Stimulated activated memory B cell treated with anti-CD40 and anti-IgM and Interleukin-4, amounts not matched to agents 10 μg/mL and 1 μg/mL and 100 μg/mL, for 72 hours (primary cell): ENCODE measurements at places on chromosomes 1 and 21.
A peak's percentile ranks its signal among the peaks of the same experiment; 100 is the strongest.

GRCh38 chr1:108327534-108328466, 83.9 kb upstream of the NBPF4 start:
- no peak overlapping the region for H3K4me3 ChIP-seq
- peaks cover 21% of the 10 kb centered on the region for H3K27me3 ChIP-seq
- ATAC-seq = no peak
- no peak overlapping the region for H3K27ac ChIP-seq
- no peaks in the 10 kb centered on the region for H3K4me1 ChIP-seq

- peaks cover 12% of the 10 kb centered on the region for H3K36me3 ChIP-seq
- no peaks in the 10 kb centered on the region for H3K4me1 ChIP-seq
- H3K4me3 ChIP-seq = no peak overlapping the region
- H3K27me3 ChIP-seq = no peaks in the 10 kb centered on the region
- no peak overlapping the region for H3K27ac ChIP-seq
Observed at GRCh38 chr1:217534566-217534965, 96.3 kb downstream of the GPATCH2 start.

DNA sequence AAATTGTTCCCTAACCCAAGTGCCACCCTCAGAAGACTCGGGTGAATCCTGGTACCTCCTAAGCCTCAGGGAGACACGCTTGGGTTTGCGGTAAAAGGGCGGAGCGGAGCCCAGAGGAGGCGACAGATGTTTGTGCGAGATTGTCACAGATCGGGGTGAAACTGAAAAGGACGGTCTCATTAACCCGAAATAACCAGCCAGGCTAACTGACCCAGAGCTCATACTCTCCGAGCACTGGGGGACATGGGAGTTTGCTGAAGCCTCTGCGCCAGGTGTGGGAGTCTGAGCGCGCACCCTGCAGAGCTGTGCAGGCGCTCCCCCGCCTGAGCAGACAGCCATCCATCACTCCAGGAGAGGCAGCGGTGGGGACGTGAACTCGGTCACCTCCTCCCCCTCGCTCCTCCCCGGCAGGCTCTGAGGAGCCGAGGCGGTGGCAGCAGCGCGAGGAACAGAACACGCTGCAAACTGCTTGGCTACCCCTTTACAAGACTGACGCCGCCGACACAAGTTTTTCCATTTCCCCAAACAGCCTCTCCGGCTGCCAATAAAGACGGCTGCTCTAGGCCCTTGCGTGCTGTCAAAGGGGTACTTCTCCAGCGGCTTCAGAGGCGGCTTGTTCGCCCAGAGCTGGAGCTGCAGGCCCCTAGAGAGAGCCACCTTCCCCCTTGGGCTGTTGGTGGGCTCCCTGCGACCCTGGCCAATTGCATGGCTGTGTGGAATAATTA, 43.5 kb downstream of the RRAGC start:
- no peaks in the 10 kb centered on the region for H3K36me3 ChIP-seq
- no peak overlapping the region for H3K27ac ChIP-seq
- H3K4me1 ChIP-seq = peaks cover 13% of the 10 kb centered on the region
- peak; percentile 46 for ATAC-seq

- no peak overlapping the region for H3K4me3 ChIP-seq
- peak; percentile 88 for ATAC-seq
- peaks cover 15% of the 10 kb centered on the region for H3K27me3 ChIP-seq
- H3K27ac ChIP-seq = no peak overlapping the region
- H3K4me1 ChIP-seq = peaks cover 25% of the 10 kb centered on the region
- H3K36me3 ChIP-seq = no peaks in the 10 kb centered on the region
Observed at GRCh38 chr1:201882665-201883132, 6.0 kb upstream of the SHISA4 start.

GRCh38 chr1:226603022-226603857, 54.7 kb downstream of the STUM start:
- H3K4me3 ChIP-seq = no peak overlapping the region
- H3K36me3 ChIP-seq = no peaks in the 10 kb centered on the region
- H3K27me3 ChIP-seq = no peaks in the 10 kb centered on the region
- H3K4me1 ChIP-seq = peaks cover 7% of the 10 kb centered on the region

- no peak overlapping the region for H3K4me3 ChIP-seq
- no peak for ATAC-seq
- no peaks in the 10 kb centered on the region for H3K36me3 ChIP-seq
- H3K4me1 ChIP-seq = no peaks in the 10 kb centered on the region
- peaks cover 9% of the 10 kb centered on the region for H3K27me3 ChIP-seq
Observed at GRCh38 chr1:185912504-185912903, 178.3 kb downstream of the HMCN1 start.

DNA sequence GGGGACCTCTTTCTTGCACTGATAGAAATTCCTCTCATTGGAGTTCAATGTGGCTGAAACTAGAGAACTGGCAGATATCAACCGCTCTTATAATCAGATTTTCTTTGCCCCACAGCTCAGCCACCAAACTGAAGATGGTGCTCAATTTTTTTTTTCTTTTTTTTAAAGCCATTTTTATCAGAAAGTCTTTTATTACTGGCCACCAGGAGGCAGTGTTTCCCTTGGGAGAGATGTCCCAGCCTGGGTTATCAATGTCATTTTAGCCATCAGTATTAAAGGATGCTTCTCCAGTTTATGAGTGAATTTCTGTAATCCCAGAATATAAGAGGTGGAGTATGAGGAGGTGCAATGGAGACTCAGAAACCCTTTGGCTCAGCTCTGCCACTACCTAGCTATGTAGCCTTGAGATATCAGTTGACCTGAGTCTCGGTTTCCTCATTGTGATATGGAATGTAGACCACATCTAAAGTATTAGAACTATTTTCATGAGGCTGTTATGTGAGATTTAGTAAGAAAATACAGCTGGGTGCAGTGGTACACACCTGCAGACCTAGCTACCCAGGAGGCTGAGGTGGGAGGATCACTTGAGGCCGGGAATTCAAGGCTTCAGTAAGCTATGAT, 27.6 kb downstream of the CD244 start:
- no peak overlapping the region for H3K4me3 ChIP-seq
- no peaks in the 10 kb centered on the region for H3K36me3 ChIP-seq
- peak overlapping the region; percentile 59 for H3K27ac ChIP-seq
- no peaks in the 10 kb centered on the region for H3K27me3 ChIP-seq
- no peak for ATAC-seq

- ATAC-seq = no peak
- peaks cover 7% of the 10 kb centered on the region for H3K4me1 ChIP-seq
- H3K27me3 ChIP-seq = no peaks in the 10 kb centered on the region
- peak overlapping the region; percentile 54 for H3K27ac ChIP-seq
- H3K36me3 ChIP-seq = no peaks in the 10 kb centered on the region
- no peak overlapping the region for H3K4me3 ChIP-seq
Observed at GRCh38 chr1:10019561-10019960, 13.2 kb upstream of the UBE4B start.

DNA sequence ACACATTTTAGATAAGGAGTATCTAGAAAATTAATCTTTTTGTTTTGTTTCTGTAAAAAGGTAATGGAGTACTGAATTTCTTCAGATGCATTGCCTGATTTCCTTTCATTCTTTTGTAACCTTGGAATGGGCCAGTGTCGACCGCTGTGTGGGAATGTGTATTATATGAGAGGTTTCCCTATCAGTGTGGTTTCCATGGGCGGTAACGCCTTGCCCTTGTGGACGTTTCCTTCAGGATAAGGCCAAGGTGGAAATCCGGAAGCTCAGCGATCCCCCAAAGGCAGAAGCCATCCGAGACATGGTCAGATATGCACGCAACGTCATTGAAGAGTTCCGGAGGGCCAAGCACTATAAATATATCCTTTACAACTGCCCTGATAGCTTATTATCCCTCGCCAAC, 49.8 kb downstream of the SMYD2 start:
- peaks cover 13% of the 10 kb centered on the region for H3K4me1 ChIP-seq
- H3K27ac ChIP-seq = no peak overlapping the region
- no peak overlapping the region for H3K4me3 ChIP-seq
- peaks cover 14% of the 10 kb centered on the region for H3K36me3 ChIP-seq
- no peaks in the 10 kb centered on the region for H3K27me3 ChIP-seq
- no peak for ATAC-seq

GRCh38 chr1:87305151-87305550, 23.5 kb upstream of the LMO4 start:
- no peak overlapping the region for H3K27ac ChIP-seq
- no peaks in the 10 kb centered on the region for H3K4me1 ChIP-seq
- H3K27me3 ChIP-seq = peaks cover 9% of the 10 kb centered on the region
- no peaks in the 10 kb centered on the region for H3K36me3 ChIP-seq
- H3K4me3 ChIP-seq = no peak overlapping the region

GRCh38 chr1:156160743-156161171, 7.4 kb downstream of the SEMA4A start:
- H3K4me1 ChIP-seq = peaks cover 69% of the 10 kb centered on the region
- H3K4me3 ChIP-seq = peak overlapping the region; percentile 29
- ATAC-seq = no peak
- peaks cover 57% of the 10 kb centered on the region for H3K36me3 ChIP-seq

GRCh38 chr21:41601573-41602368, 93.8 kb upstream of the TMPRSS2 start:
- H3K27ac ChIP-seq = no peak overlapping the region
- H3K4me1 ChIP-seq = peaks cover 6% of the 10 kb centered on the region
- H3K27me3 ChIP-seq = peaks cover 57% of the 10 kb centered on the region
- no peaks in the 10 kb centered on the region for H3K36me3 ChIP-seq
- H3K4me3 ChIP-seq = no peak overlapping the region

DNA sequence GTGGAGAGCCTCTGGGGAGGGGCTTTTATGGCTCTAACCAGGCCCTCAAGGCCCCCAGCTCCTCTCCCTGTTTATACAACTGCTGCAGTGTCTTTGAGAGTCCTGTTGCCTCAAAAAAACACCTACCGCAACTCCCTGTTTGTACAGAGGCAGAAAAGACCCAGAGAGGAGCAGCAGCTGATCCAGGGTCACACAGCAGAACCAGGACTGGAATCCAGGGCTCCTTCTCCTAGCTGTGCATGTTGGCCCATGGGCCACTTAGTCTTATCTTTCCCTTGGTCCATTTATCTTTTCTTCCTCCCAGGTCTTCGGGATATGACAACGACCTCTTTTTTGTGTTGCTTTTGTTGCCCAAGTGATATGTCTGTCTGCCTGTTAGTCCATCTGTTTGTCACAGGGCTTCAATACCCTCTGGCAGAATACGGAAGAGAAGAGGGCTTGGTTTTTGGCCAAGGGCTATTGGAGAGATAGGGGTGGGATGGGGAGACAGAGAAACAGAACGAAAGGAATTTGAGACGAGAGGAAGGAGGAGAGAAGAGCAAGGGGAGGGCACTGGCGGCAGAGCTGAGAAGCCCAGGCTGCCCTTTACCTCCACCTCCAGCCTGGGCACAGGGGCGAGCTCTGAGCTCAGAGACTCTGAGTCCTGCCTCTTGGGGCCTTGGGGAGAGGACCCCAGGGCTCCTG, 33.5 kb upstream of the WASF2 start:
- no peaks in the 10 kb centered on the region for H3K27me3 ChIP-seq
- ATAC-seq = no peak
- peak overlapping the region; percentile 28 for H3K27ac ChIP-seq
- no peaks in the 10 kb centered on the region for H3K36me3 ChIP-seq
- no peak overlapping the region for H3K4me3 ChIP-seq
- H3K4me1 ChIP-seq = peaks cover 68% of the 10 kb centered on the region

DNA sequence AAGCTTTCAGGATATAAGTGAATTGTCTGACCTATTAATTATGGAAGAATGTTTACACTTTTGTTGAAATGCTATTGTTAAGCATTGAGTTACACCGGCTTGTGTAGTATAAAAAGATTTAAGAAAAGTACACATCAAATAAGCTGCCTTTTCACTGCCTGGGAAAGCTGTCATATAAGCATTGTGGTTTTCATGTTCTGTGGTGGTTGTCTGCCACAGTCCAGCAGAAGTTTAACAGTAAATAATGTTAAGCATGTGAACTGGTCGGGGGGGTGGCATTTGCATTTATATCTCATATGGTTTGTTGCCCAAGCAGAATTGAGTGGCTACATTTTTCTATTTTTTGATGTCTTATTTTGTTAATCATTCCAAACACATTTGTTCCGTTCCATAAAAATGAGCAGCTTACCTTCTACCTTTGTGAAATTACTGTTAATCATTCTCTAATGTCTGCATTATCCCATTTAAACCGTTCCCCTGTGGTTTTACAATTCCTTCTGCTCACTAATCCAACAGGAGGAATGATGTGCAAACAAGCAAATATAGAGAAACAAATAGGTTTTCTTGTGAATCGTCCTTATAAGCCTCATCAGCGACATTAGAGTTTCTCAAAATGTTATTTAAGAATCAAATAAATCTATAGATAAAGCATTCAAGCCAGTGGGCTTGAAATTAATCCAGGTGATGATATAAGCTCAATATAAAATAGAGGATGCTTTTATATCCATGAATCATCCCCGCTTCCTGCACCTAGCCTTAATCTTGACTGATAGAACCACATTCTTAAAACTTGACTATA, 160.8 kb upstream of the SAMSN1 start:
- no peak for ATAC-seq
- peaks cover 3% of the 10 kb centered on the region for H3K36me3 ChIP-seq
- H3K4me3 ChIP-seq = no peak overlapping the region
- H3K27me3 ChIP-seq = no peaks in the 10 kb centered on the region
- H3K4me1 ChIP-seq = no peaks in the 10 kb centered on the region

GRCh38 chr1:103283841-103284669, 175.7 kb upstream of the COL11A1 start:
- H3K27ac ChIP-seq = no peak overlapping the region
- ATAC-seq = no peak
- no peak overlapping the region for H3K4me3 ChIP-seq
- no peaks in the 10 kb centered on the region for H3K27me3 ChIP-seq
- no peaks in the 10 kb centered on the region for H3K36me3 ChIP-seq
- H3K4me1 ChIP-seq = no peaks in the 10 kb centered on the region

GRCh38 chr1:109539676-109540075, at the start of gene GPR61:
TSS of gene GPR61 (plus strand) at chr1:109539872. CDS start at chr1:109543023, 3,151 bp downstream.
- H3K36me3 ChIP-seq = no peaks in the 10 kb centered on the region
- no peaks in the 10 kb centered on the region for H3K4me1 ChIP-seq
- ATAC-seq = no peak
- H3K27ac ChIP-seq = no peak within 1 kb of the TSS
- no peaks in the 10 kb centered on the region for H3K27me3 ChIP-seq

GRCh38 chr1:228299901-228300300, 92.1 kb downstream of the OBSCN start:
- ATAC-seq = no peak
- no peaks in the 10 kb centered on the region for H3K27me3 ChIP-seq
- no peaks in the 10 kb centered on the region for H3K4me1 ChIP-seq
- peaks cover 53% of the 10 kb centered on the region for H3K36me3 ChIP-seq

- no peak overlapping the region for H3K4me3 ChIP-seq
- H3K36me3 ChIP-seq = no peaks in the 10 kb centered on the region
- no peak overlapping the region for H3K27ac ChIP-seq
Observed at GRCh38 chr1:174114788-174115448, 44.4 kb upstream of the RABGAP1L start.

- H3K36me3 ChIP-seq = peaks cover 5% of the 10 kb centered on the region
- no peaks in the 10 kb centered on the region for H3K4me1 ChIP-seq
- H3K27me3 ChIP-seq = no peaks in the 10 kb centered on the region
Observed at GRCh38 chr1:218367118-218367517, 22.0 kb downstream of the TGFB2 start.

DNA sequence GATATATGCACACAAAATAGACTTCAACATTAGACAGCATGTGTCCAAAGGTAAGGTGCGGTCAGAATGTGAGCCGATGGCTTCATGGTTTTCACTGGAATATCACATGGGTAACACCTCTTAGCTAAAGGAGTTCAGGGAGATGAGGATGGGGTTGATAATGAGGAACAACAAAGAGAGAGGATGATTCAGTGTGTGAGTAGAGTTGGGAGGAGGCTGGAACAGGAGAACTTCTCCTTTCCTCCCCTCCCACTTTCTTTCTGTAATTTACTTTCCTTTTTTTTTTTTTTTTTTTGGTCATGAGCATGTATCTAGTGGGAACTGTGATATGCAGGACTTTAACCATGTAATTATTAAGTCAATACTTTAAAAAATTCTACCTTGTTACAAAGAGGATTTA, 99.4 kb downstream of the FASLG start:
- peak overlapping the region; percentile 30 for H3K27ac ChIP-seq
- H3K4me3 ChIP-seq = no peak overlapping the region
- peaks cover 44% of the 10 kb centered on the region for H3K4me1 ChIP-seq
- no peak for ATAC-seq
